ENCODE measurements at places on chromosomes 16 and 17. TPM values are rescaled to one million over a fixed set of nuclear protein-coding genes. Genes with fewer than 3 reads are reported as not detected.
A peak's percentile ranks its signal among the peaks of the same experiment; 100 is the strongest.

GRCh38 chr16:20901436-20902112, 1.0 kb downstream of the LYRM1 start:
- peaks cover 57% of the 10 kb centered on the region for H3K4me1 ChIP-seq
- no peaks in the 10 kb centered on the region for H3K36me3 ChIP-seq
- H3K27me3 ChIP-seq = no peaks in the 10 kb centered on the region
- peak overlapping the region; percentile 88 for H3K27ac ChIP-seq
- DNase-seq = no peak

DNA sequence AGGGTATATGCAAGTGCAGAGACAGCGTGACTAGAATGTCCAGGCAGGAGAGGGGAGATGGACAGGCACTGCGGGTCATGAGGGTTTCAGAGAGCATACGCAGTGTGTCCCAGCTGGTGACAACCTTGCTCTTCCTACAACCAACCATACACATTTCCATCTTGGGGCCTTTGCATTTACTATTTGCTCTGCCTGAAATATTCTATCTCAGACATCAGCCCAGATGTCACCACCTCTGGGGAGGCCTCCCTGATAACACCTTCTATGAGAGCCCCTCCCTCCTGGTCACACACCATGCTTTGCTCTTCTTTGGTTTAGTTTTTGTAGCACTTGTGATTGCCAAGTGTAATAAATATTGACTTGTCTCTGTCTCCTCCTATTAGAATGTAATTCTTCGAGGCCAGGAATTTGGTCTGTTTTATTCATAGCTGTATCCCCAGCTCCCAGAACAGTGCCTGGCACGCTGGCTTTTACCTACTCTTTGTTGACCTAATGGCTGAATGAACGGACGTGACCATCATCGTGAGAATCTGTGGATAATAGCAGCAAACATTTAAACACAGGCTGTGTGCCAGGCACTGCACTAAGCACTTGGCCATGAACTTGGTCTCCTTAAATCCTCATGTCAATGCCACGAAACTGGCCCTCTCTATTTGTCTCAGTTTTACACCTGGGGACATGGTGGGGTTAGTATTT, 51.9 kb downstream of the PLCG2 start:
- DNase-seq = no peak
- H3K4me3 ChIP-seq = no peak overlapping the region
- H3K27me3 ChIP-seq = no peaks in the 10 kb centered on the region
- peaks cover 8% of the 10 kb centered on the region for H3K4me1 ChIP-seq
- H3K27ac ChIP-seq = no peak overlapping the region

The GAS2L2 gene
- 0.26 TPM for total RNA-seq

The SMTNL2 gene
- not detected for total RNA-seq

Measured in CD4-positive, alpha-beta memory T cell (primary cell).